Activated CD4-positive, alpha-beta T cell treated with anti-CD3 and anti-CD28 coated beads, Interleukin-2, amount 10 ng/mL, durations not matched to agents 7 days and 5 days (primary cell): ENCODE measurements at places on chromosomes 11 and 22.
A peak's percentile ranks its signal among the peaks of the same experiment; 100 is the strongest.

GRCh38 chr11:20197881-20198280, 37.6 kb upstream of the DBX1 start:
- no peak for DNase-seq

GRCh38 chr11:67668192-67668551, 6.3 kb downstream of the ALDH3B2 start:
- no peak for DNase-seq

DNA sequence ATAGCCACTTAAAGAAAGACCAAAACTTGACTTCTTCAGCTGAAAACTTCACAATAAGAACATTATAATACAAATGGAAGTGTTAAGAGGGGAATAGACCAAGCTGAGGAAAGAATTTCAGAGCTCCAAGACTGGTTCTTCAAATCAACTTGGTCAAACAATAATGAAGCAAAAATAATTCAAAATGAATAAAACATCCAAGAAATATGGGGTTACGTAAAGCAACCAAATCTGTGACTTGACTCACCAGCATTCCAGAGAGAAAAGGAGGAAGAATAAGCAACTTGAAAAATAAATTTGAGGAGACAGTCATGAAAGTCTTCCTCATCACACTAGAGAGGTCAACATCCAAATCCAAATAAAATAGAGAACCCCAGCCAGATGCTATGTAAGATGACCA, 31.4 kb downstream of the XKR3 start:
- no peak for DNase-seq

DNA sequence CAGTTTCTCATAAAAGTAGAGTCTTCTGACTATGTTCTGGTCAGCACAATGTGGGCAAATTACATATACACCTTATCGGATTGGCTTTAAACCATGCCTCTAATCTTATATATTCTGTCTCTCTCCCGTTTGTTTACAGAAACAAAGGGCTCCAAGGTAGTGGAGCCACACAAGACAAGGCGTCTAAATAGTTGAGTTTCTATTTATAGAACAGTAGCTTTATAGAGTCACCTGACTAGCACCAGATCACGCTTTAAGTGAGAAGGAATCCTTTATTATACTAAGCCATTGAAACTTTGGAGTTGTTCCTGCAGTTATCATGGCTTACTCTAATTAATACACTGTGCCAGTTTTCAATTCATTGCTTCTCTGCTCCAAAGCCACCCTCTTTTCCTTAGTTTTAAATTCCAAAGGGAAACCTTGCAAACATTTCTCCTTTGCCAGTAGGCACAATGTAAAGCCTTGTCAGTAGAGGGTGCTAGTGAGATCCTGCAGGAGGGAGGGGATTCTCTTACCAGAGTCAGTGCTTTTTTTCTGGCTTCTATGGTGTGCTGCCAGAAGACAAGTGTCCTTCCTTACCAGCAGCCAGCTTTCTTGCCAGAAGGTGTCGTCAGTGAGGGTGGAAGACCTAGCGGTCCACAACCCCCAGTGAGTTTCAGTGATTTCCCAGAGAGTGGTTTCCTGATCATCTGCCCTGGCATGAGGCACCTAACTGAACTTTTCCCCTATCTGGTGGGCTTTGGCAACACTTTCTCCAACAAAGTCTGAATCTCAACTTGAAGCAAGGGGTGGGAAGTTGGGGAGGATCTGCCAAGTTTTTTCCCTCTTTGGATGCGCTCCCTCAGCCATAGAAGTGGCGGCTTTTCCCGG, 71.7 kb downstream of the RAB38 start:
- DNase-seq: peak; percentile 52

GRCh38 chr11:1295086-1295485, 14.3 kb downstream of the TOLLIP start:
- DNase-seq: no peak

DNA sequence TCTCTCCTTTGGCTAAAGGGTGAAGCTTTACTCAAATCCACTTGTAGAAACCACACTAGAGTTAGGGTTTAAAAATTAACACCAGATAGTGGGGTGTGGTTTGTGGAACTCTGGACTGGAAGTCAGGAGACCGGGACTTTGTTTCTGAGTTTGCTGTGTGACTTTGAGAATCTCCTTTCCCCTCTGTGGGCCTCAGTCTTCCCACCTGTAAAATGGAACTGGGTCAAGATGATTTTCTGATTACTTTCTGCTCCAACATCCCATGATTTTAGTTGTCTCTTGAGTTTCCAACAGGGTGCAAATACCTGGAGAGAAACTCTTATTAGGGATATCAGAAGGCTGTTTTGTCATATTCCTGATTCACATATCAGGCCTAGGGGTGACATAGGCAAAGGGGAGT, 301.0 kb downstream of the MIAT start:
- DNase-seq: no peak

DNA sequence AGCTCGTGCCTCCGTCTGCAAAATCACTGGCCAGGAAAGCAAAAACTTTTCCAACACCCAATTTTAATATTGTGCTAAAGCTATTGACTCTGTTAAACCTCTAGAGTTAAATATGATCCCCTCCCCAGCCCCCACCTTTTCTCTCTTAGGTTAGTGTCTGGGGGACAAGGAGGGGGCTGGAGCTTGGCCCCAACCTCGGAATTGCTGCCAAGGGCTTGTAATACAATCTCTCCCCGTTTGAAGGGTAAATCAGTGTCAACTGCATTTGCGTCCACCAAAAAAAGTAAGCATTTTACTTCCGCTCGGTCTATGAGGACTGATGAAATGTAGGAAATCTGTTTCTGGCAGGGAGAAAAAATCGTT, at the start of gene GAS2:
Gene GAS2, plus strand, starts transcription at position 287 of the 363 bp plus-strand sequence. CDS start 8,259 bp downstream, outside the sequence.
- DNase-seq: no peak

GRCh38 chr11:17257196-17257595, 19.3 kb upstream of the NUCB2 start:
- no peak for DNase-seq

DNA sequence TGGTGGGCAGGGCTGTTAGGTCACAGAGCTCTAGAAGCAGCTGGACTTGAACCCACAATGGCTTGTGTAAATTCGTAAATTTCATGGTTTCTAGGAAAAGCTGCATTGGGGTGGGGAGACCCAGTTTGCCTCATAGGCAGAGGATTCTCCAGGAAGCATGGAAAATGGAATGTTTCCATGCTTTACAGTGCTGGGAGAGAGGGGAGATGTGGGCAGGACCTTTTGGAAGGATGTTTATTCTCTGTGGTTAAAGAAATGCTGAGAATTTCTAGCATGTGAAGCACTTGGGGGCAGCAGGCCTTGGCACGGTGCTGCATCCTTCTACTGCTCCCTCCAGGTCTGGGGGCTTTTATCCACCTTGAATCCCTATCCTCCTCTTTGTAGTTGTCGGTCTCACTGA, 46.3 kb downstream of the TRAF6 start:
- DNase-seq: no peak

DNA sequence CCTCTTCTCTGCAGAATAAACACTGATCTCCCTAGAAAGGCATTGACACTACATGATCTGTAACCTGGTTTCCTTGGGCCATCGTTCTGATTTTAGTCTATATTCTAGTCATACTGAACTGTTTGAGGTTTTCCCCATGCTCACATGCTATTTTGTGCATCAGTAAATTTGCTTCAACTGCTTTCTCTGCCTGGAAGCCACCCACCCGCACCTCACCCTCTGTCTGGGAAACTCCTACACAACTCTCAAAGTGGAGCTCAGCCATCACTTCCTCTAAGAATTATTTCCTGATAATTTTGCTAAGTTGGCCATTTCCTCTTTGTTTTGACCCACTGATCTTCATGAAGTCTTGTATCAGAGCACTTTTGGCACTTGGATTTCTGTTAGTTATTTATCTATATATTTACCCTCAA, 36.1 kb downstream of the MMP20 start:
- DNase-seq: no peak

DNA sequence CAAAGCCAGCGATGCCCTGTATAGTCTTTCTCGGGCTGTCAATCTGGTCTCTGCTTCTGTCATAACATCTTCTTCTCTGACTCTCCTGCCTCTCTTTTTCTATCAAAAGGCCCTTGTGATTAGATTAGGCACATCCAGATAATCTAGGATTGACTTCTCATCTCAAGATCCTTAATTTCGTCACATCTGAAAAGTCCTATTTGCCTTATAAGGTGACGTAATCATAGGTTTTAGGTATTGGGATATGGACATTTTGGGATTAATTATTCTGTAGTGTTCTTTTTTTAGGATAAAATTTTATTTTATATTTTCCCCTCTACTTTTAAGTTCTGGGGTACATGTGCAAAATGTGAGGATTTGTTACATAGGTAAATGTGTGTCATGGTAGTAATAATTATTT, 480.8 kb upstream of the CCDC90B start:
- no peak for DNase-seq

GRCh38 chr11:13260201-13260962, 17.2 kb upstream of the BMAL1 start:
- DNase-seq: no peak

GRCh38 chr11:58011771-58012170, 11.9 kb upstream of the OR9Q1 start:
- DNase-seq: no peak

GRCh38 chr11:64751136-64751535, 7.2 kb upstream of the RASGRP2 start:
- DNase-seq: no peak

DNA sequence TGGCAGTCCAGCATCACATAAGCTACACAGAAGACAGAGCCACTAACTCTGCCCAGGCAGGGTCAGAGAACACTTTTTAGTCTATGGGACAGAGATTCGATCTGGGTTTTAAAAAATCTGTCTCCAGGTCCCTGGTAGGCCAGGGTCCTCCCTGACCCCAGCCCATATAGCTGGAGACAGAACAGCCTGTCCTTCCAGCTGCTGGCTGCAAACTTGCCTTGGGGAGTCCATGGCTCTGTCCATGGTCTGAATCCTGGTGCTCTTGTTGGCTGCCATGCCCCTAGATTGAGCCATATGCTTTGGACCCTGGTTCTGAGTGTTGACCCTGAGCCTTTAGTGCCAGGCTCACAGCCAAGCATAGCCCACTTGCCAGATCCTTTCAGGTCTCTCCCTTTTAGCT, 13.3 kb upstream of the LIPT2 start:
- DNase-seq: no peak

GRCh38 chr22:17540481-17540880, 22.8 kb upstream of the SLC25A18 start:
- peak; percentile 8 for DNase-seq

DNA sequence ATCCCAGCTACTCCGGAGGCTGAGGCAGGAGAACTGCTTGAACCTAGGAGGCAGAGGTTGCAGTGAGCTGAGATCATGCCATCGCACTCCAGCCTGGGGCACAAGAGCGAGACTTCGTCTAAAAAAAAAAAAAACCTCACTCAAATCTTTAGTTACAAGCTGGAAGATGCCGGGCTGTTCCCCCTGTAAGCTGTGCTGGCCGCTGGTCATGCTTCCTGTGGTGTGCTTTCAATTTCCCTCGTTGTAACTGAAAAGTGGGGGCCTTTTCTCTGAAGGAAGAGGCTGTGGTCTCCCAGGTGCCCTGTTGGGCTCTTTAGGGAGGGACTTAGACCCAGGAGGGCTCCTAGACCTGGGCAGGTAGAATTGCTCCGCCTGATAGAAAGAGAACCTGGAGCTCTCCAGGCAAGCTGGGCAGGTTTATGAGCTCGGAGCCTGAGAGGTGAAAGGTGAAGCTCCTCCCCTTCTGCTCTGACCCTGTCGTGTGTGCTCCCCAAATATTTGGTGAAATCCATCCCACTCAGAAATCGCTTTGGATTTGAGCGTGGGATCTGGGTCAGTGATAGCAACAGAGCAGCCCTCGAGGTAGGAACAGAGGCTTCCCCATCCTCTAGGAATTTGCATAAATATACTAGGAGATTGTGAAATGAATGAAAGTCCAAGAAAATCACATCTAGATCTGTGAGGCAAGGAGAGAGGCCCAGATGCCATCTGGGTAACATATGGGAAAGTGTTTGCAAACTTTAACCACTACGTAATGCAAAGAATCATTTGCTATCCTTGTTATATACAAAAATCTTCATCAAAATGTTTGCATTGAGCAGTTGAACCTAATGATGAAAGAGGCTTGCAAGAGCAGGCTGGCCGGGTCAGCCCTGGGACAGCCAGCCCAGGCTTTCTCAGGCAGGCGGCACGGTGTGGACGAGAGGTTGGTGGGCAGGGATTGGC, 154.3 kb downstream of the FBXO7 start:
- no peak for DNase-seq

DNA sequence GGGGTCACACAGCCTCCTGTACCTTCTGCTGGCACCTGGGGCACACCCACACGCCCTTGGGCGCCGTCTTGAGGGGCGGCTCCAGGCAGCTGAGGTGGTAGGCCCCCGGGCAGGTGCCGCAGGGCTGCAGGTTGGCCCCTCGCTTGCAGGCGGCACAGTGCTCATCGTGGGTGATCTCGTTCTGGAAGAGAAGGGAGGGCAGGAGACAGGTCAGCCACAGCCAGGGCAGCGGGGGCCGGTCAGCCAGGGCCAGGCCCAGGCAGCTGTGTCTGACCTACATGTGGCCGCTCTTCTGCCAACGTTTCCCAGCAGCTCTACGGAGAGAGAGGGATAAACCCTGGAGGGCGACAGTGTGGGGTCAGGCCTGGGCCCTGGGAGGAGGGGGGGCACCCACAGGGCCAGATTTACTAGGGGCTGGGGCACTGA, 121.9 kb downstream of the PHF21B start:
- no peak for DNase-seq

- DNase-seq: no peak
Observed at GRCh38 chr11:4030197-4030596, 64.4 kb upstream of the RRM1 start.

- DNase-seq: no peak
Observed at GRCh38 chr11:86481399-86481798, 106.7 kb downstream of the CCDC81 start.

DNA sequence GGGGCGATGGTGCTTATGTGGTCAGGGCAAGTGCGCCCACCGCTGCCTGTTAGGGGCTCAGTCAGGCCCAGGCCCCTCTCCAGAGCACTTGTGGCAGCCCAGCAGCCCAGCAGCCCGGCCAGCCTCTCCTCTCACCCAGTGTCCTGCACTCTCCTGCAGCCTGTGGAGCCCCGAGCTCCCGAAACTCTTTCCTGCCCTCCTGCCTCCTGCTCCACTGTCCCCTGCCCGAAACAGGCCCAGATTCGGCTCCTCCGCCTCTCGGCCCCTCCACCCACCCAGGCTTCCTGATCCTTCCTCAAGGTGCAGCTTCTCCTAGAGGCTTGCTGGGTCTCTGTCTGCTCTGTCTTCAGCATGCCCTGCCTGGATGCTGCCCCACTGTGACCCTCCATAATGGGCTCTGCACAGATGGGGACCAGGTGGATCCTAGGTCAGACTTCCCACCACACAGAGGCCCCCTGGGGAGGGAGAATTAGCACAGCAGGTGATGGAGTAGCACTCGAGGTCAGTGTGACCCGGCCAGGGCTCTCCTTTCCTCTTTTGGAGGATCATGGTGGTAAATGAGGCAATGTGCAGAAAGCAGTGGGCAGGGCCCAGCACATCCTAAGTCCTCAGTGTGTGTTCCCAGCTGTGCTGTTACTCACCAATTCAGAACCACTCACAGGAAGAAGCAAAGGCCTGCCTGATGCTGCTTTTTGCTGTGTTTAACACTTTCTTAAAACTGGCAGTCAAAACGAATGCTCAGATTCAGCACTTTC, 18.6 kb upstream of the NAP1L4 start:
- no peak for DNase-seq
